ENCODE measurements at places on chromosomes 3 and 15. TPM values are rescaled to one million over a fixed set of nuclear protein-coding genes. Genes with fewer than 3 reads are reported as not detected.

Gene C3orf22
- not detected for total RNA-seq

Gene ATP8B4
- 0.04 TPM for total RNA-seq

Gene SNX4
- total RNA-seq, result 40.1 TPM

Gene SENP5
- 27.7 TPM for total RNA-seq

Gene PLAAT1
- total RNA-seq, result 1.2 TPM

Gene LYZL4
- total RNA-seq, result 0.34 TPM

Gene SLC6A1
- total RNA-seq, result not detected

Gene SCG5
- 13.6 TPM for total RNA-seq

Gene HRG
- not detected for total RNA-seq
